AG10803 (cell line): ENCODE measurements at places on chromosomes 3 and 15.

- DNase-seq = no peak
These were observed 14.1 kb upstream of the CCR8 start for GRCh38 chr3:39315420-39315819.

DNA sequence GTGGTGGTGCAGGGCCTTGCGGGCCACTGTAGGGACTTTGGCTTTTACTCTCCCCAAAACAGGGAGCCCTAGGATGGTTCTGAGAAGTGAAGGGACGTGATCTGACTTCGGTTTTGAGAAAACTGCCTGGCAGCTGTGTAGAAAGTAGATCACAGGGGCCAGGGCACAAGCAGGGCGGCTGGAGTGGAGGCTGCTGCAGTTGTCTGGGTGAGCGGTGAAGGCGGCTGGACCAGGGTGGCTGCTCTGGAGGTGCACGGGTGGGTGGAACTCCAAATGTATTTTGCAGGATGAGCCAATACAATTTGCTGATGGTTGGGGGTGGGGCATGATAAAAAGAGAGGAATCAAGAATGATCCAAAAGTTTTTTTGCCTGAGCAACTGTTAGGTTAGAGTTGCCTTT is 29.8 kb upstream of the TRH start:
- DNase-seq = no peak

GRCh38 chr15:95131131-95131556 is 899.8 kb downstream of the MCTP2 start:
- no peak for DNase-seq

- no peak for DNase-seq
These were observed 16.7 kb downstream of the IDH2 start for GRCh38 chr15:90085565-90085964.

GRCh38 chr3:44416031-44417030 is 61.1 kb downstream of the ZNF445 start:
- DNase-seq = no peak

DNA sequence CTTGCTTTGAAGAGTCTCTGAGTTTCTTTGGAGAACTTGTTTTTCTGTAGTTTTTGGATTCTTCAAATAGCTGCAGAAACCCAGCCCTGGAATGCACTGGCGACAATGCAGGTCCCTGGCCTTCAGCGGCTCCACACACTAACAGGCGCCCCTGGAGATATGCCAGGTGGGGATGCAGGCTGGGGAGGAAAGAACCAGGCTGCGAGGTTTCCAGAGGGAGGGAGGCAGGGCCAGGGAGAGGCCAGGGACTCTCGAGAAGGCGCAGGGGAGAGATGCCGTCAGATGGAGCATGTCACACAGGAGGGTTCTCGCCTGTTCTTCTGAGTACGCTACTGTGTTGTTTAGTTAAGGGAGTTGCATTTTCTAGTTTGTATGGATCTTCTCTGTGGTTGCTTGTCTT is 283.1 kb downstream of the GABRG3 start:
- no peak for DNase-seq

- no peak for DNase-seq
These were observed 36.1 kb upstream of the PFN2 start for GRCh38 chr3:150006794-150007193.

- no peak for DNase-seq
These were observed 40.8 kb downstream of the BFSP2 start for GRCh38 chr3:133440652-133441051.

DNA sequence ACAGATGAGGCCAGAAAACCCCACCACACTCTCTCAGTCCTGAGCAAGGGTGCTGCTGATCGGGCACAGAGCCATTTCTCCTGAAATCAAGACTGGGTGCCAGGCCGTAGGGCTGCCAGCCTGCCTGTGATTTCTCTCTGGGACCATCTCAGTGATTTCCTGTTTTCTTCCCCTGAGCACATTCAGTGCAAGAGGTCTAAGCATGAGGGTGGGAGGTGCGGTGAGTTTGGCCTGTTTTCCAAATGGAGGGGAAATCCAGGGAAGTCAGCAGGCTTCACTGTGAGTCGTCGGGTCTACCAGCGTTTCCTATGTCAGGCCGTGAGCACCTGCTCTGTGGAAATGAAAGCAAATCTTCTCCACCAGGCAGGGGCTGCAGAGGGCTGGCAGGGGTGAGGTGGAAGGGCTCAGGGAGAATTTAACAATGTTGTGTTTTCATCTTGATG is 82.3 kb downstream of the ST6GAL1 start:
- no peak for DNase-seq

GRCh38 chr3:119376758-119377157 is 82.6 kb downstream of the ARHGAP31 start:
- DNase-seq = no peak

- no peak for DNase-seq
These were observed 317.2 kb upstream of the PROK2 start for GRCh38 chr3:72102112-72102616.

- DNase-seq = no peak
These were observed 17.4 kb downstream of the DIS3L start for GRCh38 chr15:66310786-66311185.

GRCh38 chr3:77539677-77540076 is 499.8 kb downstream of the ROBO2 start:
- DNase-seq = no peak

- no peak for DNase-seq
These were observed 3.6 kb upstream of the SH2D7 start for GRCh38 chr15:78088773-78089080.

- no peak for DNase-seq
These were observed 493.9 kb upstream of the KCNMB2 start for GRCh38 chr3:178042376-178042775.

GRCh38 chr3:58353722-58354553 is 21.2 kb downstream of the PXK start:
- DNase-seq = peak; percentile 70

- DNase-seq = peak; percentile 27
These were observed 2.5 kb downstream of the HACD2 start for GRCh38 chr3:123582315-123582714.

- DNase-seq = no peak
These were observed 4.4 kb upstream of the PLSCR2 start for GRCh38 chr3:146473726-146474125.

- DNase-seq = no peak
These were observed 62.5 kb upstream of the FOXB1 start for GRCh38 chr15:59941612-59942011.

DNA sequence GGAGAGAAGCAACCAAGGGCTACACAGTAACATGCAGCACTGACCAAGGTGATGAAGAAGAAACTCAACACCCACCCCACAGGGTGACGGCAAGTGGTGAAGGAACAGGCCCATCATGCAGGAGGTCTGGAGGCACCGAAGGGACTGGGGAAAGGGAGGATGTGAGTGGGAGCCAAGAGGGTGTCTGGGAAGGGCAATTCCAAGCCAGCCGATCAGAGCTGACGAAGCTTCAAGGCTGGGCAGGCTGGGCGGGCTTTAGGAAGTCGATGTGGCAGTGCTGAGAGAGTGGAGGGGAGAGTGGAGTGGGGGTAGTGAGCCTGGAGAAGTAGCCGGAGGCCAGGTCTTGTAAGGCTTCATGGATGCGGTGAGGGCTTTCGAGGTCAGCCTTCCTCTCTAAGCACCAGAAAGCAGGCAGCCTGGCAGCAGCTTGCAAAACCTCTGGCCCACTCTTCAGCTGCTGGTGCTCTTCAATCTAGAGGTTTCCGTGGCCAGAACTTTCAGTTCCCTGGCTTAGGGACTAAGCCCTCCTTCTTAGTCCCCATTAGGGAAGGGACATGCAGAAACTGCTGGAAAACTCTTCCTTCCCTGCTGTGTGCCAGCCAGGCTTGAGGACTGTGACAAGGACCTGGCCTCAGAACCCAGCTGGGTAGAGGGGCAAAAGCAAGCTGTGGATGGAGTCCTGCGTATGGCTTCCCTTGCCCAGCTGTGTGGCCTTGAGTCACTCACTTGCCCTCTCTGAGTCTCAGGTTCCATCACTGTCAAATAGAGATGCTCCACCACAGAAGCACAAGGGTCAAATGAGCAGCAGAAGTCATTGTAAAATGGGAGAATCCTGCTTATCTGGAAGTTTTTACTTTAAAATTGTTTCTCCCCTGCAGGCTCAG is 72.1 kb downstream of the TLE3 start:
- DNase-seq = peak; percentile 54

GRCh38 chr3:8157640-8158039 is 344.0 kb upstream of the LMCD1 start:
- DNase-seq = no peak

DNA sequence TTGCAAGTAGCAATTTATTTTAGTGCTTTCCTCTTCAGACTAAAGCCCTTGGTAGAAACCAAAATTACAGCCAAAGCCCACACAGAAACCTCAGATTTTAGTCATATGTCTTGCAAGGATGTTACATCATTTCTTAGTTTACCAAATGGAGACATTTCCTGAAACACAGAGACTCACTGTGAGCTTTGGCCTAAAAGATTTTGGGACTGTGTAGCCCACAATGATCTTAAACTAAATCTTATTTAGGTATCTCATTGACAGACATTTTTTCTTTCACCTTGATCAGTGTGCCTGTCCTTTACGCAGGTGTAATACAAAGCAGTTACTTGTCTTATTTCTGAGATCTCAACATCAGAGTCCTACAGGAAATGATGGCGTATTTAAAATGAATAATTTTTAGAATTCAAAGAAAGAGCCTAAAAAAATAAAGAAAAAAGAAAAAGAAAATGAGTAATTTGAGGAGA is 27.8 kb upstream of the AP4E1 start:
- peak; percentile 93 for DNase-seq

GRCh38 chr3:13851091-13851849 is 28.6 kb downstream of the WNT7A start:
- no peak for DNase-seq

- no peak for DNase-seq
These were observed 53.3 kb downstream of the ANXA2 start for GRCh38 chr15:60344461-60344860.

DNA sequence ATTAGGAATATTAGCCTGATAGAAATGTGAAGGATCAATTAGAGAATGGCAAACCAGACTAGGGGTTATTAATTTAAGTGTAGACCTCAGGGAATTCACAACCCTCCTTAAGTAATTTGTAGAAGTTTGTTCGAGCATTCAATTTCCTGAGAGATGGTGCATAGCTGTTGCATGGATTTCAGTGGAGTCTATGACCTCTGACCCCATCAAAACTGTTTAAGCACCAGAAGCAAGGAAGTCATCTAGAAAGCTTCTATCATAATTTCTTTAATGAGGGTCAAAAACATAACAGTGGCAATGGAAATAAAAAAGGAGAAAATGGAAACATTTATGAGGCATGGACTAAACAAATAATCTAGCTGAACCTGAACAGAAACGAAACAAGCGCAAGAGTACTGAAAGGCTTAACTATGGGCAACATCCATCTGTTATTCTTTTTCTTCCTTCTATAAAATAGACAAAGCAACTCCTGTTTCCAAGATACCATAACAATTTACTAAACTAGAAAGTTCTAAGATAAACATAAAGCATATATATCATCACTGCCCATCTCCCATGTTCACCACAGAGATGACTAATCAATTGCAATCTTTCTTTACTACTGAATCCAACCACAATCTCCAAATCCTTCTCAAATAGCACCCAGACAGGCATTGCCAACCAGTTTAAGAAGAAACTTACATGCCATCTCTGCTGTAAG is 151.4 kb downstream of the THRB start:
- DNase-seq = peak; percentile 16

DNA sequence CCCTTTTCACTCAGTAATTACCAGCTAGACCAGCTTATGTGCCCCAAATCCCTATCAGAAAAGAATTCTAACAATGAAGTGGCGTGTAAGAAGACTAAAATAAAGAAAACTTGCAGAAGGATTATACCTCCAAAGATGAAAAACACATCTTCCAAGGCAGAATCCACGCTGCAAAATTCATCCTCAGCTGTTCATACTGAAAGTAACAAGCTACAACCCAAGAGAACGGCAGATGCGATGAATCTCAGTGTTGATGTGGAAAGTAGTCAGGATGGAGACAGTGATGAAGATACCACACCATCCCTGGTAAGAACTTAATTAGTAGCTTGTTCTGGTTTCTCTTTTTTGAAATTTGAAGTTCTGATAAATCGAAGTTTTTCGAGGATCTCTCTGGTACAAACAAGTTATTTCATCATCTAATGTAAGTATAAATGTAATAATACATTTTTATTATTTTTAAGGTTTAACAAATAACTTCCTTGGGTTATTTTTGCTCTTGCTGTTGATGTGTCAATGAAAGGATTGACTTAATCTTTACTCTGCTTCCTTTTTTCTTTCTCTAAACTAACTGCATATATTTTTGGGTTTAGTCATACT is 1.4 kb downstream of the WDR76 start:
- DNase-seq = peak; percentile 20

DNA sequence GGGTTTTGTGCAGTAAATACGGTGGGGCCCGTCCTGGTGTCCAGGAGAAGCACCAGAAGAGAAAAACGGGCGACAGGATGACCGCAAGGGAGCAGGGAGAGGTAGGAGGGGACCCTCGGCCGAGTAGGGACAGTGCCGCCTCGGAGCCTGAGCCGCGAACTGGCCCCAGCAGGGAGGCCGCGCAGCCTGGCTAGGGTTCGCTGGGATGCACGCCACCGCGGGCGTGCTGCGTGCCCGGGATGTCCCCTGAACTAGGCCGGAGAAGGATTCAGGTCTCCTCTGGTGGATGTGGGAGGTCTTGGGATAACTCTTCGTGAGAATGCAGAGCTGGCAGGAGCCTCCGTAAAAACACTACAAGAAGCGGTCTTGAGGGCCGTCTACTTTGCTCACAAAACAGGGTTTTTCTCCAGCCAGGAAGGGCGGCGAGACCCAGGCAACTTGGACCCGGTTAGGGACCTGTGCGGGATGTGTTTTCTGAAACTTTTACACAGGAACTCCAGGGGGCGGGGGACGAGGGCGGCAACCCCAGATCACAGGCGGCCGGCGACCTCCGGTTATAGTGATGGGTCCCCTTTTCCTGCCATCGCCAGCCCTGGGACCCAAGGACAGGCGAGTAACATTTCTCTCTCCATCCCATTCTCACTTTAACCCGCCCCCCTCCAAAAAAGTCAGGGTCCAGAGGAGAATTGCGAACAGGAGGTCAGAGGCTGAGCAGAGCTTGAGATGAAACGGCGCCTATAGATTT is 35.5 kb downstream of the NR2F2 start:
- no peak for DNase-seq

DNA sequence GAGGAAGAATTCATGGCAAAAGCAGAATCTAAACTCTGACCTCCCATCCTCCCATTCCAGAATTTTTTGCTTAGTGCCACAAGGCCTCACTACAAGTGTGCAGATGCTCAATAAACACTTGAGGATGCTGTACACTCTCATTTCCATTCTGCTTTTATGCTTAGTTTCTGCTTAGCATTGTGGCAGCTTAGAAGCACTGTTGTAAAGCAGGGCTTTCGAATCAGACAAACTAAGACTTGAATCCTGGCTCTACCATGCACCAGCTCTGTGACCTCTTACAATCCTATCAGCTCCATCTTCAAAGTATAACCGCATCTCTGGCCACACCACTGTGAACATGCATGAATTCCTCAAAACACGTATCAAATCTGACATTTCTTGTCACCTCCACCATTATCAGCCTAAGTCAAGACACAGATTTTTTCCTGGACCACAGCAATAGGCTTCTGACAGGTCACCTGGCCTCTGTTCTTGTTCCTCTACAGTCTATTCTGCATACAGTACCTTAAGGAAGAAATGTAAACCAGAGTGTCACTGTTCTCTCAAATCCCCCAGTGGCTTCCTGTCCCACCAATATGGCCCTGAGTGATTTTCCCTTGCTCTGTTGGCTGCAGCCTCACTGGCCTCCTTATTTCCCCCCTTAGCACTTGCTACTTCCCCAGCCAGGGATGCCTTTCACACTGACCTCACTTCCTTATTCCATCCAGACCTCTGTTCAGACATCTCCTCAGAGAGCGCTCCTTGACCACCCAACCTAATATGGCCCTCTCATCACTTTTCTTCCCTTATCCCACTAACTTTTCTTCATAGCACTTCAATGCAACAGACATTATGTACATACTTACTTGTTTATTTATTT is 8.1 kb upstream of the PHC3 start:
- DNase-seq = no peak
